ENCODE measurements at places on chromosomes 6 and 20. TPM values are rescaled to one million over a fixed set of nuclear protein-coding genes. Genes with fewer than 3 reads are reported as not detected.

The ERVFRD-1 gene
- total RNA-seq = 0.07 TPM

The CST3 gene
- 1.8 TPM for total RNA-seq

The PAX1 gene
- total RNA-seq = not detected

The TPD52L2 gene
- total RNA-seq = 46.4 TPM

All from T-helper 2 cell treated with Interferon-gamma antibody and Interleukin-4, amounts not matched to agents 100 ng/mL and 5 ng/mL, for 36 hours (primary cell).